Activated T-helper 1 cell treated with anti-CD3 and anti-CD28 coated beads, Interleukin-2, amount 50 U/mL, for 16 hours (primary cell): ENCODE measurements at places on chromosomes 7 and 10.

GRCh38 chr10:132056663-132057062, 9.1 kb upstream of the JAKMIP3 start:
- no peak for DNase-seq

- DNase-seq: no peak
Measured at GRCh38 chr10:130795819-130796218, 515.7 kb downstream of the TCERG1L start.

DNA sequence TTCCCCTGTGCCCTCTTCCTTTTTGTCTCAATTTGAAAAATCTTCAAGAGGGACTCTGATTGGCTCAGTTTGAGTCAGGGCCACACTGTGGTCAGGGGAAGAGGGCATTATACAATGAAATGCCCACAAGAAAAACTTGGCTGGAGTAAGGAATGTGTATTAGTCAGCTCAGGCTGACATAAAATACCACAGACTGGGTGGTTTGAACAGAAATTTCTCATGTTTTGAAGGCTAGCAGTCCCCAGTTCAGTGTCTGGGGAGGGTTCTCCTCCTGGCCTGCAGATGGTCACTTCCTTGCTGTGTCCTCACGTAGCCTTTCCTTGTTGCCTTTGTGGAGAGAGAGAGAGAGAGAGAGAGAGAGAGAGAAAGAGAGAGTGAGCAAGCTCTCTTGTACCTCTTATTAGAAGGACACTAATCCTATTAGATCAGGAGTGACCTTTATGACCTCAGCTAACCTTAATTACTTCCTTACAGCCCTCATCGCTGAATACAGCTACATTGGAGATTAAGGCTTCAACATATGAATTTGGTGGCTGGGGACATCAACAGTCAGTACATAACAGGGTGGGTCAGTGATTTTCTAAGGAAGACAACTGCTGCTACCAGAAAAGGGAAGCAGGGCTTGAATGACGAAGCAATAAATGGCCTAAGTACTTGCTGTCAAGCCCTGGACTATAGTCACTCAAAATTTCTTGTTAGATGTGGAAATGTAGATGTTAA, 25.8 kb upstream of the FAM13C start:
- DNase-seq: no peak

DNA sequence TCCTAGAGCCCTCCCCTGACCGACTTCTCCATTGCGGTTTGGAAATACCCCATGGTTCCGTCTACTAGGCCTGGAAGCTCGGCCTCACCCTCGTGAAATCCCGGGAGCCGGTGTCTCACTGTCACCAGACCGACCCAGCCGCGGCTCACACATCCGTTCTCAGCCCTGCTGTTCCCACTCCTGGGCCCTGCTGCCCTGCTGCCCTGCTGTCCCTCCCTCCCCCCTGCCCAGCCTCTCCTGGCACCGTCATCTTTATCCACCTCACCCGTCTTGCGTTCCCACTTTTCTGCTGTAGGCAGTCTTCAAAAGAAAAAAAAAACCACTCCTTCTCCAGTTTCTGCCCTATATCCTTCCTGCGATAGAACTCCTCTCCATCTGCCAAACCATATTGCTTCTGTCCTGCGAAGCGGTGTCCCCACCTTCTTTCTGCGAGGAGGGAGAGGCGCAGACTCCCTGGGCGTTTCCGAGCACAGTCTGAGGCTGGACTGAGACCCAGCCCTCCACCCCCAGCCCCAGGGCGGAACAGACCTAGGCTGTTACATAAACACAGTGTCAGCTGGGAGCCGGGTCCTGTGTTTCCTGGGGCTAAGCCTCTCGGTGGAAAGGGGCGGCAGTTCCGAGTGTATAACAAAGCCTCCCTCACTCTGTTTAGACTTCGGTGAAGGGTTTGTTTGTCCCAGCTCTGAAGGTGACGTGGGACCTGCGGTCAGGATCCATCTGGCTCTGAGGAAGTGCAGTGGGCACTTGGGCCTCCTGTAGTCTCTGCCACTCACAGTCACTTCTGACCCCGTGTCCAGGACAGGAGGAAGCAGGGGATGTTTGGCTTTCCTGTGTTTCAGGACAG, 2.8 kb downstream of the AGAP3 start:
- no peak for DNase-seq

DNA sequence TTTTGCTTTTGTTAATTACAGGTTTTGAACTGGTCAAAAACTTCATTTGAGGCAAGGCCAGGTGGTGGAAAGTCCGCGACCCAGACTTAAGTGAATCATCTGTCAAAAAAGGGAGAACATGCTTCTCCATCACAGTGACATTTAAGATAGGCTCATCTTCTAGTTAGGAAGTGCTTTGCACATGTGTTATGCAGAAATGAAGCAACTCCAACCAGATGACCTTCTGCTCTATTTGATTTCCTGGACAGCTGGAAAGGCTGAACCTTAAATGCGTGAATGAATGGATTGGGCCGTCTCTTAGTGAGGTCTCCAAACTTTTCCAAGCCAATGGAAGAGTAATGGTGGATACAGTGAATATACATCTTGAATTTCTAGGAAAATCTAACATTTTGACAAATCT, 101.6 kb upstream of the FAM13C start:
- no peak for DNase-seq

DNA sequence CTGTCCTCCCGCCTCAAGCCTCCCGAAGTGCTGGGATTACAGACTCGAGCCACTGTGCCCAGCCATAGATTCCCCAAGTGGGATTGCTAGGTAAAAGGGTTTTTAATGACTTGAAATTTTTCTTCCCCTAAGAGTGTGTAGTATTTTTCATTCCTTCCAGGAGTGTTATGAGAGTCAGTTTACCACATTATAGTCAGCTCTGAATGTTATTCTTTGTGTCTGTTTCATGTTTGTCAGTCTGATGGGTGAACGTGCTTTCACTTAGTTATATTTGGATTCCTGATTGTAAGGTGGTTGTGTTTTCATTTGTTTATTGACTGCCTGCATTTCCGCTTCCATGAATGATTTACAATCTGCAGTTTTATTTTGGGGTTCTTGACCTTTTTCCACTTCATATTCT, 6.3 kb downstream of the ZNF212 start:
- no peak for DNase-seq

DNA sequence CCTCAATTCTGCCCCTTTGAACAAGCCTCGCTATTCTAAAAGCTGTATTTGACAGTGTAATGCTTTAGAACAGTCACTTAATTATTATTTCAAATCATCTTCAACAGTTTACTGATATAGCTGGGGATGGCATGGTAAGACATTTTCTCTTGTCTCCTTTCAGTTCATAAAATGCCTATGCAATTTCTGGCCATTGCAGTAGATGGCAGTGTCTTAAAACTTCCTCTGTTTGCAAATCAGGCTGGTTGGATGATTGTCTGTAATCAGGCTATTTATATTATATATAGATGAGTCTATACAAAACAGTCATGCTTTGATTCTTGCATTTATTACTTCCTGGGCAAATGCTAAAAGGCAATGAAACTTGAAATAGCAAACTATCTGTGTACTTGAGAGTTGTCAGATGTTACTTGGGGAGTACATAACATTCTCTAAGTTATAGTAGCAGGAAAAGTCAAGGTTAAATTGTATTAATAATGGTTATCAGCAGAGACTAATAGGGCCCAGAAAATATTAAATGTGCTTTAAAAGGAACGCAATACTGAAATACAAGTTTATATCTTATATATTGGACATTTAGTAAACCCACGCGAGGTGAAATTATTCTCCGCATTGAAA, 55.5 kb upstream of the LHFPL3 start:
- DNase-seq: no peak

DNA sequence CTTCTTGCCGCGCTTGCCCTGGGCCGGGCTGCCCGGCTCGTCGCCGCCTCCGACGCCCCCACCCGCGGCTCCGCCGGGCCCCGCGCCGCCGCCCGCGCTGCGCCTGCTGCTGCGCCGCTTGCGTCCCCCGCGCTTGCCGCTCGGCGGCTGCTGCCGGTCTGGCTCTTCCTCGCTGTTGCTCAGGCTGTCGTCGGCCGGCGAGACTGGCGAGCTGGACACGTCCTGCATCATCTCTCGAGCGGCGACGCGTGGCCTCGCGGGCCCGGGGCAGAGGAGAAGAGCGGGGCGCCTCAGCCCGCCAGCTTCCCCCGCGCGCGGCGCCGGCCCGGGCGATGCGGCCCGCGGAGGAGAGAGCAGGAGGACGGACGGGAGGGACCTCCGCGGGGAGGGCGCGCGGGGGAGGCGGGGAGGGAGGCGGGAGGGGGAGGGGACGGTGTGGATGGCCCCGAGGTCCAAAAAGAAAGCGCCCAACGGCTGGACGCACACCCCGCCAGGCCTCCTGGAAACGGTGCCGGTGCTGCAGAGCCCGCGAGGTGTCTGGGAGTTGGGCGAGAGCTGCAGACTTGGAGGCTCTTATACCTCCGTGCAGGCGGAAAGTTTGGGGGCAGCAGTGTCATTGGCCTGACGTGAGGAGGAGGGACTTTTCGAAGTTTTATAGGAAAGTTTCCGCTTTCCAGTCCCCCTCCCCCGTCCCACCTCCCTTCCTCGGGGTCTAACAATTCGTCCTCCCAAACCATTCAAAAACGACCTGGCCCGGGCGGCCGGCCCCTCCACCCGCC, at the start of gene TWIST1:
Gene TWIST1 (minus strand): TSS at position 546 of the 779 bp plus-strand sequence. CDS start 315 bp downstream, at position 231.
- no peak for DNase-seq

DNA sequence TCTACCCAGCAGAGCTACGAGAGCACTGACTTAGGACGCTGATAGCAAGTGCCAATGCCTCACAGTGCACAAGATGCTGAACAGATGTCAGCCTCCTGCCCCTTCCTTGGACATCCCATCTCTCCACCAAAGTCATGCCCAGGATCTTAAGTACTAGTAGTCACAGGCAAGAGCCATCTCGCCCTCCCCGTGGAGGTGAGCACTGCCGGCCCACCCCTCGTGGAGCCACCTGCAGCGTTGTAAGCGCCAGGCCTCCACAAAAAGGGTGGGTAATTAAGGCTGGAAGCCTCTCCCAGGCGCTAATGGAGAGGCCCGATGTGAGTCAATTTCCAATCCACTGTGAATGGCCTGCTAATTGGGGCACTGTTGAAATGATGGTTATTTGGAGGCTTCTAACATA, 156.2 kb downstream of the GRID1 start:
- DNase-seq: no peak

DNA sequence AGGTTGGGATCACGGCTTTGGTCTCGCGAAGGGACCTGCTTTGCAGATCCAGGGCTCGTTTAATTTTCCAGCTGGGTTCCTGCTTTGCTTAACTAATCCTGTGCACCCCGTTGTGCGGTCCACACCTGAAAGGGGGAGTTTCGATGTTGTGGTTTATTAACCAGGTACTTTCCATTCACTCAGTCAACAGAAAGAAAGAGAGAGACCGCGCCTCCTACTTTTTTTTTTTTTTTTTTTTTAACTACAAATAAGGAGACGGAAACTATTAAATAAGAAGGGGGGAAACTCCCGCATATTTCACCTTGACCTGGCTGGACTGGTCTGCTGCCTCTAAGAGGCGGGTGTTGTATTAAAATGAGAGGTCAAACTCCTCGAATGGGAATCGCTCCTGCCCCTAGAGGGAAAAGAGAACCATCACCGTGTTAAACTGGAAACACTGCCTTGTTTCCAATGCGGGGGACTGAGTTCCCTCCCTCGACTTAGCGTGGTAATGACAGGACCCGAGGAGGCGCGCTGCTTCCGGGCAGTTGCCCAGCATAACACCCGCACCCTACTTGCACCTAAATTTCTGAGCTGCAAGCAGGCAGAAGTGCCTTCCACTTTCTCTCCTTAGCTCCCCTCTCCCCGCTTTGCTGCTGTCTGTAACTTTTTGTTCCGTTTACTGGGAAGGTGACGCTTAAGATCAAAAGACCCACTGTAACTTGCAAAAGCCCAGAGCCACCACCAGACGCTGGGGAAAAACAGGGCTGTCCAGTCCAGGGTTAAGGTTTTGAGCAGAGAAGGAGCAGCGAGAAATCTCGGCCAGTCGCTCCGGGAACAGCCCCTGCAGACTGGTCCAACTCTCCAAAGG, 1.1 kb upstream of the ITGB8 start:
- DNase-seq: no peak

DNA sequence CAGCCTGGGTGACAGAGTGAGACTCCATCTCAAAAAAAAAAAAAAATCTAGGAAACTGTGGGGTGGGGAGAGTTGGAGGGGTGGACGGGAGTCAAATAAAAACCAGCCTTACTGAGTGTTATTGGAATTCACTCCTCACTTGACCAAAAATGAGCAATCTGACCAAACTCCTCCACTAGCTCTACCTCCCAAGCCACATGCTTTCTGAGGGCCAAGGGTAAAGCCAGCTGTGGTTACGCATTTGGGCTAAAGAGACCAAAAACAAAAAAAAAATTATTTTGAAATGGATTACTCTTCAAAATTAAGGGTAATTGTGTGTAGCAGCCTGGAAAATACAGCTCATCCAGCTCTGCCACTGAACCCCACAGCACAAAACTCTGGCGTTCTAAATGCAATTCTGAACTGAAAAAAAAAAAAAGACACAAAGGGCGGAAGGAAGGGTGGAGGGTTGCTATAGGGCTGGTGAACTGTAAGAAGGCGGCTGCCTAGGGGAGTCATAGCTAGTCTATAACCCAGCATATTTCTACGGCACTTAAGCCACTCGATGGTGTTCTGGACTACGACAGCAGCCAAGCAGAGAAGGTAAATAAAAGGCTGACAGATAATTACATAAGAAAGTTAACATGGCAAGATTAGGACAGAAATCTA, 7.8 kb downstream of the ELMO1 start:
- no peak for DNase-seq

GRCh38 chr10:32084185-32084851, 28.1 kb upstream of the KIF5B start:
- DNase-seq: no peak

- DNase-seq: no peak
Measured at GRCh38 chr7:158101821-158102450, 485.7 kb downstream of the PTPRN2 start.

DNA sequence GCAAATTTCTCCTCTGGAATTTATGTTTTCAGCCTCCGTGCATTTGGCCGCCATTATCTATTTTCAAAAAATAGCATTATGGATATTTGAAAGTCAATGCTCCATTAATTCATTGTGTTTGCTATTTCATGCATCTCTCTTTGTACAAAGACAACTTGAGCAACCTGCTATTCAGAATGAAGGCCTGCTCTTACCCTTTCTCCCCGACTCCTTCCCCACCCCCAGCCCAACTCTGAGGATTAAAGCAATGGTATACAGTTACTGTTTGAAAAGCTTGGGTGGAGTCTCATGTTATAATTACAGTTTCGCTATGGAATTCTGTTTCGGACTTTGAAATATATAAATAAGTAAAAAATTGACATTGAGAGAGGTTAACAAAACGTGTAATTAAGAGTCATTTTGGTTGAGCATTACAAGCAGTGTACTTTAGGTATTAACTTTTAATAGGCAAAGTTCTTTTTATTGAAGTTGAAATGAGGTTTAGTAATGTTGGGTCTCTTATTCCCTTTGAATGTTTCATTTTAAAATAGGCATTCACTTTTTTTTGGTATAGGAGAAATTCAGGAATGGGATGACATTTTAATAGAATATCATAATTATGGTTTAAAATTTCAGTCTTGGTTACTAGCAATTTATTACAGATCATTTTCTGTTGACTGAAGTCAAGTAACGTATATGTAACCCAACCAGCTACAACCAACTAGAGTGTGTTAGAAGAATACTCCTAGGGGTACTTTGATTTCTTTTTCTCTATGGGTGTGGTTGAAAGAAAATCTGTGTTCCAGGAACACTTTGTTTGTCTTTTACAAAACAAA, 93.1 kb downstream of the ARID5B start:
- DNase-seq: no peak
